ENCODE measurements at places on chromosomes 16 and 17. TPM values are rescaled to one million over a fixed set of nuclear protein-coding genes. Genes with fewer than 3 reads are reported as not detected.
A peak's percentile ranks its signal among the peaks of the same experiment; 100 is the strongest.

- DNase-seq = no peak
Measured at GRCh38 chr17:79081571-79082276, 7.1 kb downstream of the ENGASE start.

The ADORA2B gene
- total RNA-seq = 0.67 TPM

DNA sequence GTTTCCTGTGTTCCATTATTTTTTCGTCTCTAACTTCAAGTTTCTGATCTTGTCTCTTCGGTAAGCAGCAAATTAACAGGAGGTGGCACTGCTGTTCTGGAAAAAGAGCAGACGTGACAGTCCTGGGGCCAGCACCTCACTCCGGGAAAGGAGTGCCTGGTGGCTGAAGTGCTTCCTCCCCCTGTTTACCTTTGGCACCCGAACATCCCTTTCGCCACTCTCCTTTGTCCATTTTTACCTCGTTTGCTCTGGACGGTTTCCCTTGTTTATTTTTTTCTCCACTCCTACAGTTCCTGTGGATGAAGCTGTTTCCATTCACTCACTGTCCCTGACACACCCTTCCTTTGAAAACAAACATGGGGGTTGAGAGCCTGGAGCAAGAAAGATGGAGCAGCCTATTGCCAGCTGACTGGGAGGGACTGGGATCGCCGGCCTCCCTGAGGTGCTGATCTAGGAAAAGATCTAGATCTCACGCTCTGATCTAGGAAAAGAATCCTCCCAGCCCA lies 12.6 kb downstream of the SAP30BP start:
- DNase-seq = peak; percentile 67

- no peak for DNase-seq
Measured at GRCh38 chr17:69704935-69705334, 290.4 kb downstream of the MAP2K6 start.

- no peak for DNase-seq
Measured at GRCh38 chr17:2111691-2112090, 56.8 kb downstream of the HIC1 start.

- no peak for DNase-seq
Measured at GRCh38 chr16:56334761-56335160, 90.6 kb downstream of the AMFR start.

- DNase-seq = no peak
Measured at GRCh38 chr16:72791786-72792185, 256.1 kb downstream of the ZFHX3 start.

The TSPOAP1 gene
- 17.8 TPM for total RNA-seq

- no peak for DNase-seq
Measured at GRCh38 chr16:80812593-80812992, 8.2 kb upstream of the CDYL2 start.

Measured in sciatic nerve (tissue), 2 donors.